ENCODE measurements at places on chromosomes 12 and 14.

DNA sequence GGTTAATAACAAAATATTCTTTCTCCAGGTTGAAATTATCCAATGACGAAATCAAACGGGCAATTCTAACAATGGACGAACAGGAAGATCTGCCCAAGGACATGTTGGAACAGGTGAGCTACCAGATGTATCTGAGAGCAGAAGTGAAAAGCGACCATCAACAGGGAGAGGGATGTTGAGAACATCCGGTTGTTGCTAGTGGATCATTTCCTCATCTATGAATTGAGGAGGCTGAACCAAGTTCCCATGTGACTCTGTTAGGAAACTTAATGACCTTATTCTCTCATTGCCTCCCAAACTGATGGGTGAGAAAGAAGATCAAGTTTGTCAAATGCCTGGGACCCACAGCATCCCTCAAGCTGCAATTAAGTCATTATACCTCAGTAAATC lies 117.7 kb downstream of the GPR135 start:
- DNase-seq, result no peak

- no peak for DNase-seq
Measured at GRCh38 chr12:80763874-80764273, 47.2 kb downstream of the MYF5 start.

GRCh38 chr12:92074889-92075288 lies 70.8 kb downstream of the BTG1 start:
- DNase-seq, result no peak

DNA sequence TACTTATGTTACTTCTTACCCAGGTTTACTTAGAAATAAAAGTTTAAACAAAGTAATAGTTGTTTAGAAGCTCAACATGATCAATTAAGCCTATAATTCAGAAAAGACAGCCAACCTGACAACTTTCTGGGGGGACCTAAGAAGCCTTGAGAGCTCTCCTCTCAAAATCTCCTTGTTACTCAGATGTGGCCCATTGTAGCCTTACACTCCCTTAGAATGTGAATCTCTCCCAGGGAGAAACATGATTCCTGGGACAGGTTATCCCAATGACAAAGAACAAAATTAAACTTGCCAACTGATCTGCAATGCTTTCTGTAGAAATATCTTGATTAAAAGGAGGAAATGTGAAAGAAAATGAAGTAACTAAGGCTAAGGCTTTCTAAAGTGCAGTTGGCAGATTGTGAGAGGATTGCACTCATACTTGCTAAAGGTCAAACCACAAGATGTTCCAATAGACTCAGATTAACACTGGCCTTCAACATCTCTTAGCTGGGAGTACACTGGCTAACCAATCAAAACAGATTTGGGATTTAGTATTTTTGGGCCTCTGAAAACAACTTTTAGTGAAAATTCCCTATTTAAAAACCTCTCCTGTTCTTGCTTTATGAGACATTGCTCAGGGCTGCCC lies 72.3 kb upstream of the TMX1 start:
- DNase-seq, result no peak

- no peak for DNase-seq
Measured at GRCh38 chr12:120164293-120164692, 30.2 kb downstream of the GCN1 start.

GRCh38 chr12:12813120-12814101 lies at the start of gene DDX47:
Gene DDX47, plus strand, starts transcription at chr12:12813346. Its CDS starts 22 bp downstream, at chr12:12813368.
- DNase-seq, result peak; percentile 97

DNA sequence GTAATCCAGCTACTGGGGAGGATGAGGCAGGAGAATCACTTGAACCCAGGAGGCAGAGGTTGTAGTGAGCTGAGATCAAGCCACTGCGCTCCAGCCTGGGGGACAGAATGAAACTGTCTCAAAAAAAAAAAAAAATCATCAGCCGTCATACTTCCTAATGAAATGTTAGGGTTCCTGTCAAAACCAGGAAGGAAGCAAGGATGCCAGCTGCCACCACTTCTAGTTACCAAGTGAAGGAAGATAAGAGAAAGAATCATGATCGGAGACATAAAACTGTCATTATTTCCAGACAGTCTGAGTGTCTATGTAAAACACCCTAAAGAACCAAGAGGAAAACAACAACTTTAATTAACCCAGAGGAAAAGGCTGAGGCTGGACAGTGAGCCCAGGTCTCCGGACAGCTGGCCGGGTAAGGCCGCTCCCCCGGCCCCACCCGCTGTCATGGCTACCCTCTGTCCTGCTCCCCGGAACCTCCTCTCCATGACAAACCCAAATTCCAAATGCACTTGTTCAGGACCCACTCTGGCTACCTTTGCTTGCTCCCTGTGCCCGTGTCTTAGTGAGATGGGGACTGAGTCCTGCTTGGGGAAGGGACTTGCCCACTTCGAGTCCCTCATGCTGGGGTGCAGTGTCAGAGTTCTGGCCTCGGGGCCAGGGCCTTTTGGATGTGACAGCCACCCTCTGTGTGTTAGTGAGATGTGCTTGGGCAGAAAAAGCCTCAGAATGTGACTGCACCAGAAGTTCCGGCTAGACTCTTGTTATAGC lies 29.0 kb downstream of the SLC6A12 start:
- no peak for DNase-seq

- DNase-seq, result no peak
Measured at GRCh38 chr12:68790081-68790951, 17.7 kb upstream of the MDM2 start.

GRCh38 chr12:28780096-28780495 lies 369.0 kb upstream of the FAR2 start:
- DNase-seq, result no peak

DNA sequence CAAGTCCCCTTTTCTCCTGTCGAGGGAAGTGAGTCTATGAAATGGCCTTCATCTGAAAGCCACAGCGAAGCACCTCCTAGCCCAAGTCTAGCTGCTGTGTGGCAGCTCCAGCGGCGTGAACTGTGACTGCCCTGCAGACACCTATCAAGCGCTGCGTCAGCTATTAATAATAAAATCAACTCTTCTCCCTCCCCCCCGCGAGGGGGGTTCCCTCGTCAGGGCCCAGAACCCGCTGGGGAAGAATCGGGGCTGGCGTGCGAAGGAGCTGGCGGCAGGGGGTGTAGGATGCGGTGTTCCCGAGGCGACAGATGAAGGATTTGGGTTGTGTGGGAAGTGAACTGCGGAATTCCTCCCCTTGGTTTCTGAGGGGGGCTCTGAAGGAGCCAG lies 662 bp upstream of the ATP2A2 start:
- peak; percentile 37 for DNase-seq

GRCh38 chr14:20417250-20418186 lies 4.2 kb upstream of the TEP1 start:
- no peak for DNase-seq

DNA sequence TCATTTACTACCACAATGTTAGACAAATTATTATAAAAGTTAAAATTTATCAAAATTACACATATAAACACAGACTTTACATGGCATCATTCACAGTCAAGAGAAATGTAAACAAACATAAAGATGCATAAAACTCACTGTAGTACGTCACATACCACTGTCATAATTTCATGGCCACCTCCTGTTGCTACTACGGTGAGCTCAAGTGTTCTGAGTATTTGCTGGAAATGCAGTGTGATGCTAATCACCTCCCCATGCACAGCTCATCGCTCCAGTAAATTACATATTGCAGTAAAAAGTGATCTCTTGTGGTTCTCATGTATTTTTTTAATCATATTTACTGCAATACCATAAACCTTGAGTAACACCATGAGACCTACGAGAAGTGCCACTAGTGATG lies 247.7 kb upstream of the SFSWAP start:
- DNase-seq, result no peak

GRCh38 chr12:75750716-75751306 lies 239.4 kb upstream of the KRR1 start:
- DNase-seq, result no peak

DNA sequence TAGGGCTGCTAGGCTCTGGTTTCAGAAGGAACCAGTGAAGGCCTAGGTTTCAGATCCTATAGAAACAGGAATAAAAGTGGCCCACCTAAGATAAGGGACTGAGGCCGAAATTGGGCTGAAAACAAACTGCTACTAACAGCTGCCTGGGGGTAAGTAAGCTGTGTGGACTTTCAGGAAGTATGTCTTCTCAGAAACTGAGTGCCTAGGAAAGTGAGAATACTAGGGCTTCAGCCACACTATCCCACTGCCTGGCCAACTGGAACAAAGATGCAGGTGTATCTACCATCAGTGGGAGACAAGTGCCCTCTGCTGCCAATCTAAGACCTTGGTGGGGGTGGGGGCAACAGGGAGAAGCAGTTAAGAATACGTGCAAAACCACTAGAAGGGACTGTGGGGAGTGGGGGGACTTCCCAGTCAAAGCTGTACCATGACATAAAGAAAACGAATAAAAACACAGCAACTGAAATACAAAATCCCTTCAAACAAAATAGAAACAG lies 82.5 kb downstream of the MED13L start:
- peak; percentile 41 for DNase-seq

- no peak for DNase-seq
Measured at GRCh38 chr12:122318607-122319605, 52.6 kb upstream of the VPS33A start.

DNA sequence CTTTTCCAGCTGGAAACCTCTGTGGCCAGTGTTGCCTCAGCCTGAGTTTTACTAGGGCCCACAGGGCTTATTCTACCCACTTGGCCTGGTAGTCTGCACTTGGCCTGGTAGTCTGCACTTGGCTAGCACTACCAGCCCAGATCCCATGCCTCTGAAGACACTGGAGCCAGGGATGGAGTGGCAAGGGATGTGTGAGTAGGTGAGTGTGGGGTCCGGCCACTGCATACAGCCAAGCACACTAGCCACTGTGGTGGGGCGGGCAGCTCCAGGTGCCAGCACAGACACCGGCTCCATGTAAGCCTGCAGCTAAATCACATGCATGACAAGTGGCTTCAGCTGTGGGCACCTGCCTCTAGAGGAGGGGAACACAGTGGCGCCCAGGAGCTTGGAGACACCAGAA lies 63.4 kb upstream of the NAV3 start:
- DNase-seq, result no peak

DNA sequence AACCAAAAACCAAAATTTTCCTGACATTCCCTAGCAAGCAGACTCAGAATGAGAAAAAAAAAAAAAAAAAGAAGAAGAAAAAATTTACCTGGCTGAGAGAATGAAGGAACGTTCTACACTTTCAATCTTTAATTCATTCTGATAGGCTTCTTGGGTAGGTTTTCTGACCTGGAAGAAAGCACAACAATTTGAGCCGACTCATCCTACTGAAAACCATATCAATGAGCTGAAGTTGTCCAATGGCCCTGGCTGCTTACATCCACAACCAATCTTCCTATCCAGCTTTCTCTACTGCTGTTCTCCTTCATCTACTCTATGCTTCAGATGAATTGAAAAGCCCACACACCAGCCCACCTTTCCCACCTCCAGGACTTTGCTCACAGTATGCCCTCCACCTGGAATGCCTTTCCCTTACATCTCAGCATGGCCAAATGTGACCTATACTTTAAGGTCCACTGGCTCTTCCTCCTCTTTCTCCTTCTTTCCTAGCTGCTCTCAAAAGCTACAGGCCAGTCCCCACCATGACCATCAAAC lies 31.6 kb upstream of the NR2C1 start:
- DNase-seq, result no peak

DNA sequence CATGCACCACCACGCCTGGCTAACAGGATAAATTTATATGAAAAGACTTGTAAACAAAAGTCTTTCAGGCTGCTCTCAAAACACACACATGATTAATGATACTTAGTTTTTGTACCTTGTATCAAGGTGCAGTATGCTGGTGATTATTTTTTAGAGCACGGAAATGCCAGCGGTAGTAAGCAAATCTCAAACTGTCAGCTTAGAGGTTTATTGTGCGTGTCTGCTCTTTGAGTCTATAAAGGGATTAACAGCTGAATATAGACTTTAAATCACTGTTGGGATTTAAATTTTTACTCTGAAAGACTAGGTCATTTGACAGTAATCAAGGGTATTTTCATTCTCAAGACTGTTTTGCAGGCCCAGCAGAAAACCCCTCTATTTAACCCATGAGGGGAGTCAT lies 50.5 kb downstream of the PLEKHA5 start:
- DNase-seq, result no peak

DNA sequence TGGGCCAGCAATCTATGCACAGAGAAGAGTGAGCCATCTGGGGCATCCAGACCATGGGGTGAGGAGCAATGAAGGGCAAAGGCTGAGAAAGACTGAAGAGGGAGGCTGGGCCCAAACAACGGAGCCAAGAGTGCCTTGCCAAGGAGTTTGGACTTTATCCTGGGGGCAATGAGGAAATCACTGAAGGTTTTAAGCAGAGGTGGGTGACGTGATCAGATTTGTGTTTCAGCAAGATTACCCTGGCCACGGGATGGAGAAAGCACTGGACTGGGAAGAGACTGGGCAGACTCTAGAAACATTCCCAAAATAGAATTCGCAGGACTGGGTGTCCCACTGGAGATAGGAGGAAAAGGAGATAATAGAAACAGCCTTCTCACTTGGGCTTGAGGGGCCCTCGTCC lies 65.3 kb downstream of the DPF3 start:
- DNase-seq, result no peak

- no peak for DNase-seq
Measured at GRCh38 chr12:21429994-21430393, 7.5 kb upstream of the PYROXD1 start.

- no peak for DNase-seq
Measured at GRCh38 chr12:2958432-2959191, 585 bp upstream of the TEAD4 start.

GRCh38 chr12:107992870-107993451 lies 136.1 kb upstream of the WSCD2 start:
- DNase-seq, result no peak

GRCh38 chr12:49366096-49366651 lies 1.1 kb upstream of the SPATS2 start:
- DNase-seq, result no peak

DNA sequence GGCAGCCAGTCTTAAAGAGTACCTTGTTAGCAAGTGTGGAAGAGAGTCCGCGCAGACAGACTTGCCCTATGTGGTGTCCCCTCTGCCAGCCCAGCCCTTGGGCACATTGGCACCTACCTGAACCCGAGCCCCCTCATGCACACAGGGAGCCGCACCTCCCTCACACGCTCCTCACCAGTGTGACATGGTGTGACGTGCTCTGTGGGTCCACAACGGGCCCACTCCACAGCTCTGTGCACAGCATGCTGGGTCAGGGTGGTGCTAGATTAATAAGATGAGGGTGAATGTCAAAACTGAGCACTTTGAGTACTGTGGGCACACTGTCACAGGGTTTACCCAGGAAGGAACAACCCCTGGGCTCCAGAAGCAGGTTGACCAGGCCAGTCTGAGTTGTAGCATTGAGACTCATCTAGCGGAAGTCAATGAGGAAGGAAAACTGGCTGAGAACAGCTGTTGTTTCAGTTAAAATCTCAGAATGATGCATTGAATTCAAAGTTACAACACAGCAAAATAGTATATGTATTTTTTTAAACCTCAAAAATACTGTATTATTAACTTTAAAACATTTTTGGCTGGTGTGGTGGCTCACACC lies 53.4 kb upstream of the AMN start:
- DNase-seq, result no peak

- no peak for DNase-seq
Measured at GRCh38 chr14:22906073-22906472, 12.9 kb downstream of the RBM23 start.

GRCh38 chr14:90354551-90355298 lies 23.0 kb upstream of the NRDE2 start:
- no peak for DNase-seq

Data from activated CD4-positive, alpha-beta T cell treated with anti-CD3 and anti-CD28 coated beads for 24 hours (primary cell).